Left cardiac atrium (tissue), 4 donors: ENCODE measurements at places on chromosomes 4 and X. TPM values are rescaled to one million over a fixed set of nuclear protein-coding genes. Genes with fewer than 3 reads are reported as not detected.

Gene MAMLD1
- 3.2 TPM for total RNA-seq

- no peak for DNase-seq
These were observed 158.5 kb downstream of the SH3KBP1 start for GRCh38 chrX:19728915-19729314.

Gene REELD1
- 0.16 TPM for total RNA-seq

GRCh38 chr4:80798082-80798481, 232.4 kb upstream of the BMP3 start:
- DNase-seq = no peak

Gene EDA2R
- total RNA-seq = 1.0 TPM

- DNase-seq = no peak
These were observed 2.8 kb downstream of the NLRP2B start for GRCh38 chrX:57677132-57677858.

DNA sequence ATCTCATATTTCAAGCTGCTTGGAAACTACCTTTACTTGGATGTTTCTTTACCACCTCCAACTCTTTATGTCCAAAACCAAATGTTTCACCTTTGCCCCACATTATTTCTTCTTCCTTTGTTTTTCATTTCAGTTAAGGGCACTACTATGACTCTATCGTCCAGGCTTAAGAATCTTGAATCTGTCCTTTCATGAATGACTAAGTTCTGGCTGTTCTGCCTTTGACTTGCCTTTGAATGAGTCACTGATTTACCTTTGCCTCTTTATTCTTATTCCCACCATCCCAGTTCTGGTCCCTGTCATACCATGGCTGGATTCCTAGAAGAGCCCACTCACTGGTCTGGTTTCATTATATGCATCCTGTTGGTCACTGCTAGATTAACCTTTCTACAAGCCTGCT, 30.6 kb upstream of the PLAC1 start:
- no peak for DNase-seq

Gene TCEAL7
- total RNA-seq = 6.4 TPM

Gene RENBP
- total RNA-seq = 14.8 TPM

DNA sequence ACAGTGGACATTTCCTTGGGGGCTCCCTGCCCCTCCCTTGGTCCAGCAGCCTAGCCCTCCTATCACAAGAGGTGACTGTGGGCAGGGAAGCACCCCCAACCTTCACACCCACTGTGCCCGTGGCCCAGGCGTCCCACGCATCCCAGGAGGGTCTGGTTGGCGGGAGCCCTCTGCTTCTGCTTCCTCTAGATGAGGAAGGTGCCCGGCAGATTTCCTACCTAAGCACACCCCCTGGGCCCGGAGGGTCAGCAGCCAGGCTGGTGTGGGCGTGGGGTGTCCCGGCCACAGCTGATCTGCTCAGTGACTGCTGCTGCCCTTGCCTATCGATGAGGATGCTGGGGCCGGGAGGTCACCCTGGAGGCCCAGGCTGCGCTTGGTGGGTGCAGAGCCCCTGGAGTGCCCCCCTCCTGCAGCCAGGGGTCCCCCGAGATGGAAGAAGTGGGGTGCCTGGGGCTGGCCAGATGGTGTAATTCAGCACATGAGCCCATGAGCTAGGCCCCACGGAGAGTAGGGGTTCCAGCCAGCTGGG, 12.2 kb downstream of the SH3BP2 start:
- peak; percentile 13 for DNase-seq
